Fibroblast of skin of left quadriceps (primary cell): ENCODE measurements at places on chromosomes 11 and 22.
A peak's percentile ranks its signal among the peaks of the same experiment; 100 is the strongest.

GRCh38 chr11:111555255-111555654 is 14.7 kb downstream of the LAYN start:
- DNase-seq = no peak

GRCh38 chr11:30508594-30508993 is 77.6 kb downstream of the MPPED2 start:
- no peak for DNase-seq

DNA sequence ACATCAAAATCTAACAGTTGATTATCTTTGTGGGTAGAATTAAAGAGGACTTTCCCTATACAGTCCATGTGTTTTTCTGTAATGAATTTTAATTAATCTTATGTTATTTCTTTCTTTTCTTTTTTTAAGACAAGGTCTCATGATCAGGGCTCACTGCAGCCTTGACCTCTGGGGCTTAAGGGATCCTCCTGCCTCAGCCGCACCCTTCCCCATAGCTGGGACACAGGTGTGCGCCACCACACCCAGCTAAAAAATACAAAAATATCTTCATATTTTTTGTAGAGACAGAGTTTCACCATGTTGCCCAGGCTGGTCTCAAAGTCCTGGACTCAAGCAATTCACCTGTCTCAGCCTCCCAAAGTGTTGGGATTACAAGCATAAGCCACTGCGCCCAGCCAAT is 7.7 kb downstream of the RAB30 start:
- no peak for DNase-seq

DNA sequence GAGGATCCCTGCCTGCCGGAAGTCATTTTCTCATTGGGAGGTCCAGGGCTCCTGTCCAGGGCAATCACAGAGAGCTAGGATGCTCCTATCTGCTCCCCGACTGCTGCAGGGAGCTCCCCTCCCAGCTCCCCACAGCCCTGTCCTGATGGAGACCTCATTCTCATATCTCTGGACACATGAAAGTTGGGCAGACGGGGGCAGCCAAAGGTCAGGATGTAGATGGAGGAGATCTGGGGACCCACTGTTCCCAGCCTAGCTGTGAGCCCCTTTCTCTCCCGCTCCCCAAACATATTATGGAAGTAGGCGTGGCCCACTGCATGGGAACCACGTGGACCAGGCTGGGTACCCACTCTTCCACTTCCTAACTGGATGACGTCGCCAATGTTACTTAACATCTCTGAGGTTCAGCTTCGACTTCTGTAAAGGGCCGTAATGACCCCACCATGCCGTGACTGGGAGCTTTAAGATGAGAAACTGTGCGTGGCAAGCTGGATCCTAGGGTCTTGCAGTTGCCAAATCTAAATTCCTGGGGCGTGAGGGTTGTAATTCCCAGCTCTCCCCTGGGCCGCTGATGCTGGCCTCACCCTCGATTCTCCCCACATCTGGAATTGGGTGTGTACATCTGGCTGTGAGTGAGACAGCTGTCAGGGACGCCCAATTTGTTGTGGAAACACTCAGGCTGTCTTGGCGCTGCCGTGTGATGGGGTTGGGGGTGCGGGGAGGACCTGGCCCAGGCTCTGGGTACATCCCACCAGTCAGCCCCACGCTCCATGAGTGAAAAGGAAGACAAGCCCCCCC is 1.8 kb downstream of the CDC42EP2 start:
- peak; percentile 93 for DNase-seq

DNA sequence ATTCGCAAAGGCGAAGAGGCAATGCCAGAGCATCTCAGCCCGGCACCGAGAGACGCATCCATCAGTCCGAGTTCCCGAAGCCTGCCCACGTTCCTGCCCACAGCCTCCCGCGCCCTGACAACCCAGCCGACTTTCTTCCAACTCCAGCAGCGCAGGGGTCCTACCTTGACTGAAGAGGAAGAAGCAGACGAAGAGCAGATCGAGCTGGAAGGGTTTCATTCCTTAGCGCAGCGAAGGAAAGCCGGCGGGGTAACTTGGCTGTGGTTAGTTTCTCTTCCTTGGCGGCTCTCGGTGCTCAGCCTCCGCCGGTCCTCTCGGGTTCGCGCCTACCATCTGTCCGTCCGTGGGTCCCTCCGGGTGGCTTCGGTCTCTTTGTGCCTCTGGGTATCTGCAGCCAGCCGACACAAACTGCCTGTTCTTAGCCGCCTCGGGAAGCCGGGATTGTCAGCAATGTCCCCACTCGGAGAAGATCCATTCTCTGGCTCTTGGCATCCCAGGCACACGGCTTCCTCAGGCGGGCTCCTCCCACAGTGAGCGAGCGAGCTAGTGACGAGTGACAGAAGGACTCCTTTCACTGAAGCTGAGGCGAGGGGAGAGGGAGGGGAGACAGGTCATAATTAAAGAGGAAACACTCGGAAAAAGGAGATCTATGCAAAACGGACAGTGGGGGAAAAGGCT is at the start of gene KIRREL3:
TSS of gene KIRREL3 (minus strand) at position 480 of the 678 bp plus-strand sequence.
- no peak for DNase-seq

GRCh38 chr11:118572061-118572980 is at the start of gene ARCN1:
TSS of gene ARCN1 (plus strand) at chr11:118572409. CDS start at chr11:118572548, 139 bp downstream.
- peak; percentile 65 for DNase-seq

DNA sequence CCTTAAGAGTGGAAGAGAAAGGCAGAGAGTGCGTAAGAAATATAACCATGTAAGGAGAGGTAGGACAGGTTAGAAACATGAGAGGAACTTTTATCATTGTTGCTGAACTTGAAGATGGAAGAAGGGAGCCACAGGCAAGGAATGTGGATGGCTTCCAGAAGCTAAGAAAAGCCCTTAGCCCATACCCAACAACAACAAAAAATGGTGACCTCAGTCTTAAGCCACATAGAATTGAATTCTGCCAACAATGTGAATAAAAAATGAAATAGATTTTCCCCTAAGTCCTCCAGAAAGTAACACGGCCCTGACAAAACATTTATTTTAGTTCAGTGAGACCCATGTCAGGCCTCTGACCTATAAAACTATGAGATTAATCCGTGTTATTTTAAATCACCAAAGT is 767.3 kb downstream of the FAM181B start:
- DNase-seq = no peak

GRCh38 chr22:25448435-25449051 is 115.9 kb upstream of the GRK3 start:
- DNase-seq = no peak

- DNase-seq = no peak
Observed at GRCh38 chr11:108435066-108435465, 32.3 kb downstream of the C11orf65 start.

- DNase-seq = no peak
Observed at GRCh38 chr22:46092011-46092410, 58.3 kb upstream of the PPARA start.

DNA sequence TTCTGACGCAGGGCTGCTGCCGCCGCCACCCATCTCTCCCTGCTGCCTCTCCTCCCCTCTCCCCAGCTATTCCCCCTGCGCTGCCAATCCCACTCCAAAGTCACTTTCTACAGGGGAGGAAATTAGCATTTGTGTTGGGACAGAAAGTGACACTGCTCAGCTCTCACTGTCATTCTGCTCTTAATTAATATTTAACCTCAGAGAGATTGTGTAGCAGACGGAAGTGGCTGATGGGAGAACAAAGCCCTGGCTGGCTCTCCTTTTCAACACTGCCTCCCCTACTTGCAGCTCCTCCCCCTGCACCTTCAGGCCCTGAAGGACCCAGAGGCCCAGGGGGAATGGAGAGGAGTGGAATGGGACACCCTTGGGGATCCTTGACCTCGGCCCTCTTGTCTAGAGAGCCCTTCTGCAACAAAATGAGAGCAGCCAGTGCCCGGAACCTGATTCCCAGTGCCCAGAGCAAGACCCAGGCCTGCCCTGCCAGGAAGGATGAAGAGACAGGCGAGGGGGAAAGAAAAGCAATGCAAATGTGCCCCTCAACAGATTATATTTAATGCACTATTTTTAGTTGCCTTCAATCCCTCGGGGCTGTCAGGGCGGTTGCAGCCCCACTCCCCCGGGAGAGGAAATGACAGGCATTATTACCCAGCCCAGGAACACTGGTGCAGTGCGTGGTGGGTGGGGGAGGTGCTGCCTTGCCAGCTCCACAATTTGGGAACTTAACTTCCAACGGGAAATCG is 14.6 kb upstream of the NRGN start:
- no peak for DNase-seq

DNA sequence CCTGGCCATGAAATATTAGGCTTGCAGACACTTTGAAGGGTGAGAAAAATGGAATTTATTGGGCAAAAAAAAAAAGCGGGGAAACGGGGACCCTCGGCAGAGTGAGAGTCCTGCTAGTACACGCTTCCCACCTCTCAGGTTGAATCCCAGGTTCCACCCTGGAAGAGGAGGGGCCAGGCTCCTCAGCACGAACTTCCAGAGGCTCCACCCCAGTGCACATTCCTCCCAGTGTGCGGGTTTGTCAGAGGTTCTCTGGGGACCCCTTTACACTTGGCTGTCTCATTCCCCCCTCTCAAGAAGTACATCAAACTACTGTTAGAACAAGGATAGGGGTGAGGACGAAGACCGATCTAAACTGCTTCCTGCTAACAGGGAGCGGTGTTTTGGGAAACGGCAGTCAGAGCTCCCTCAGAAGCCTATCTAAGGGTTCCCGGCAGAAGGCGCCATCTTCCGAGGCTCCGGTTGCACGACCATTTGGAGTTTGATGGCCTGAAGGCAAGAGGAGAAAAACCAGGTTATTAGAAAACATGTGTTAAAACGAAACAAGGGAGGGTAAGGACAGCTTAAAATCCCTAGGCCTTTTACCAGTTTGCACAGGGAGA is 27.5 kb downstream of the FOLR3 start:
- no peak for DNase-seq

- DNase-seq = no peak
Observed at GRCh38 chr11:58596621-58597020, 17.8 kb downstream of the ZFP91 start.

- DNase-seq = peak; percentile 20
Observed at GRCh38 chr11:84136926-84137325, 850.8 kb upstream of the CCDC90B start.

DNA sequence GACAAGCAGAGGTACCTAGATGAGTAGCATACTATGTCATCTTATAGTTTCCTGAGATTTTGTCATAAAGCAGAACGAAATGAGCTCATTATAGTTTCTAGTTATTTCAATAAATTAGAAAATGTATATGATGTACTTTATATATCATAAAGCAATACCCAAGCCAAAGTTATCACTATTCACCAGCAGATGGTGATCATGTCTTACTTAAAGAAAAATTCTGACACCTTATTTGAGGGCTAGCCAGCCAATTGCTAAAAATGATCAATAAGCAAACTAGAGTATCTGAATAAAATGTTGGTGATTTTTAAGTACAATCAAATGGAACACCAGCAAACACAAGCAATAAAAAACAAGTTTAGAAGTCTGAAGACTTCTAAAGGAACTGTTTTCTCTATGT is 44.1 kb downstream of the RSF1 start:
- DNase-seq = peak; percentile 8

DNA sequence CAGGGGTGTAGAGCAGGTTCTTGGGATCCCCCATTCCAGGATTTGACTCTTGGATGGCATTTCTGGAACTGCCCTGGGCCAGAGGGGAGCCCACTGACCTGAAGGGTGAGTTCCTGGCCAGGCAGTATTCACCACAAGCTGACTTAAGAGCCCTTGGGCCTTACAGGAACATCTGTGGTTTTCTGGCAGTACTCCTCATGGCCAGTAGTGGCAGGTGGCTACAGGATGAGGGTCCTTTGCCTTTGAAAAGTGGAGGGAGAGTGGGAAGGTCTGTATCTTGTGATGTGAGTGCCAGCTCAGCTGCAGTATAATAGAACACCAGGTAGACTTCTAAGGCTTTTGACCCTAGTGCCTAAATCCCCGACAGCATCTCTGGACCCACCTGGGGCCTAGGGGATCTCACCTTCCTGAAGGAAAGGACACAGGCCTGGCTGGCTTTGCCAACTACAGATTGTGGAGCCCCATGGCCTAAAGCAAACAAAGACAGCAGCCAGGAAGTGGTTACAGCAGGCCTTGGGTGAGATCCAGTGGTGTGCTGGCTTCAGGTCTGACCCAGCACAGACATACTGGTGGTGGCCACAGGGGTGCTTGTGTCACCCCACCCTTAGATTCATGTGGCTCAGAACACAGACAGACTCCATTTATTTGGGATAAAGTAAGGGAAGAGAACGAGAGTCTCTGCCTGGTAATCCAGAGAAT is 9.0 kb downstream of the OR51S1 start:
- DNase-seq = no peak

GRCh38 chr22:23402275-23403151 is 177.6 kb downstream of the IGLL1 start:
- no peak for DNase-seq

DNA sequence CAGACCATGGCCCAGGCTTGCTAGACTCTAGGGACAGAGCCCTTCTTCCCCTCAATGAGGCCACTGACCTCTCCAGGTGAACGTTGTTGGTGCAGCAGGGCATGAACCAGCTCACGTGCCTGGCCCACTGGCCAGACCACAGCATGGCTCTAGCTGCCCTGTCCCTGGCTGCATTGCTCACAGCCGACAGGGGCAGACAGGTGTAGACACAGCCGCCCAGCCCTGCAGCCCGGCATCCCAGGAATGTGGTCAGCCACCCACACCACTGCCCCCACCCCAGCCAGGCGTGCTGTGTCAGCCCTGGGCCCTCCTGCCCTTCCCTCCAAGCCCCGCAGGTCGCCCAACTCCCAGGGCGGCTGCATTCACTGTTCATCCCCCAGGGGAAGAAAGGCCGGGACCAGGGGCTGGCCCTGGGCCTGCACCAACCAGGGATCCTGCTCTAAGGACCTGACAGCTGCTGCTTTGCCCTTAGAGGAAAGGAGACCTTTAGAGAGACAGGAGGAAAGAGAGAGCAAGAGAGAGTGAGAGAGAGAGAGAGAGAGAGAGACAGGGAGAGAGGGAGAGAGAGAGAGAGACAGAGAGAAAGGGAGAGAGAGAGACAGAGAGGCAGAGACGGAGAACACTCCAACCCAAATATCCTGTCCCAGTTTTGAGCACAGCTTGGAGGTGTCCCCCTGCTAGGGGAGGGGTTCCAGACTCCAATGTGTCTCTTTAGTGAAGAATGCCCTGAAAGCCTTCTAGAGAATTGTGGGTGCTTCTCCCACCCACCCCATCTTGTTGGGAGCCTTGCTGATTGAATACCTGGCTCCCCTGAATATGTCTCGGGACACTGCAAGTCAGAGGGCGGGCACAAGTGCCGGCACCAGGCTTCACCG is 44.2 kb upstream of the LINC01488 start:
- no peak for DNase-seq

- DNase-seq = no peak
Observed at GRCh38 chr11:75868990-75869389, 54.0 kb downstream of the UVRAG start.

DNA sequence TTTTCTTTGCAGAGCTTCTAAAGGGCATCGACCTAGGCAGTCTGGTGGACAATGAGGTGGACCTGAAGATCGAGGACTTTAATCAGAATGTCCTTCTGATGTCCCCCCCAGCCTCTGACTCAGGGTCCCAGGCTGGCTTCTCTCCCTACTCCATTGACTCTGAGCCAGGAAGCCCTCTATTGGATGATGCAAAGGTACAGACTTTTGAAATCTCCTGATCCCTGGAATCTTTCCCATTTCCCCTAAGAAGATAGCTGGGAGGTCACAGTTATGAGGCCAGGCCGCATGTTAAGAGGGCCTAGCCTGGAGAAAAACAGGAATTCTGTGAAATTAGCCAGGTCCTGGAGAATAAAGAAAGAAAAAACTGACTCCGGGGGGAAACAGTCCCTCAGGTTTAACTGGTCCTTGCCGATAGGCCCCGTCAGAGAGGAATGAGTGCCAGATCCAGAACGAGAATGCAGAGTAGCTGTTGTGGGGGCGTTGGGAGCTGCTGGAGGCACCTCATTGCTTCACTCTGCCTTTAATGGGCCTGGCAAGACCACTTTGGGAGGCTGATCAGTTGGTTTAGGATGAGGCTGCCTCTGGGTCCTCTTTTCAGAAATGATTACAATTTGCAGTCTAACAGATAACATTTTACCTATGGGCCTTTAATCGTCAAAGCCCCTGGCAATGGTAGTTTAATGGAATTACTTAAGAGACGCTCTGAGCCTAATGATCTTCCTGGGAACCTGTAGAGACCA is 39.2 kb downstream of the SHISA8 start:
- DNase-seq = no peak
